Kidney (tissue), 22 donors: ENCODE measurements at places on chromosomes 7 and 10. TPM values are rescaled to one million over a fixed set of nuclear protein-coding genes. Genes with fewer than 3 reads are reported as not detected.

The FZD8 gene
- total RNA-seq: 18.8 TPM

The HOXA4 gene
- 11.2 TPM for total RNA-seq

The GALNT17 gene
- total RNA-seq: 2.4 TPM

The VAX1 gene
- total RNA-seq: not detected

The INMT gene
- 44.8 TPM for total RNA-seq

The CLEC2L gene
- total RNA-seq: not detected

The DYNC1I1 gene
- total RNA-seq: 2.6 TPM

The TUBB8 gene
- total RNA-seq: not detected

The SH2D4B gene
- 0.09 TPM for total RNA-seq

The EEPD1 gene
- 6.3 TPM for total RNA-seq

The POP7 gene
- total RNA-seq: 25.7 TPM

The TMEM236 gene
- 1.9 TPM for total RNA-seq

The CFTR gene
- 12.8 TPM for total RNA-seq

The LOXL4 gene
- 15.1 TPM for total RNA-seq

The NRCAM gene
- total RNA-seq: 20.6 TPM

The MAGI2 gene
- total RNA-seq: 9.0 TPM

The CTNNA3 gene
- 0.72 TPM for total RNA-seq

The KLF14 gene
- total RNA-seq: not detected

The CAV2 gene
- 50.8 TPM for total RNA-seq

The TAS2R4 gene
- total RNA-seq: 2.5 TPM

The GAD2 gene
- not detected for total RNA-seq

The RAB19 gene
- 11.5 TPM for total RNA-seq

The PYROXD2 gene
- total RNA-seq: 14.1 TPM

The ZNF273 gene
- 5.4 TPM for total RNA-seq

The ZNF736 gene
- total RNA-seq: 24.5 TPM

The TMEM176B gene
- total RNA-seq: 345 TPM

The PIP gene
- total RNA-seq: 0.47 TPM

The PNLIPRP2 gene
- not detected for total RNA-seq

The CCDC3 gene
- 33.5 TPM for total RNA-seq

The MRLN gene
- total RNA-seq: not detected

The LBX1 gene
- not detected for total RNA-seq

The LRRD1 gene
- 0.25 TPM for total RNA-seq

The FGF8 gene
- total RNA-seq: not detected

The HOXA2 gene
- total RNA-seq: 2.9 TPM

The GPR158 gene
- total RNA-seq: 0.22 TPM
